ENCODE measurements at places on chromosomes 13 and 19. TPM values are rescaled to one million over a fixed set of nuclear protein-coding genes. Genes with fewer than 3 reads are reported as not detected.

The ZNF177 gene
- 1.1 TPM for total RNA-seq

The SAMD1 gene
- total RNA-seq = 13.8 TPM

The C2CD4C gene
- not detected for total RNA-seq

The OR7G2 gene
- not detected for total RNA-seq

The ZNF69 gene
- total RNA-seq = 10.1 TPM

The SULT2A1 gene
- total RNA-seq = not detected

The KLHL26 gene
- 10.2 TPM for total RNA-seq

The PABPC3 gene
- 0.08 TPM for total RNA-seq

The KLK1 gene
- total RNA-seq = not detected

The BEST2 gene
- not detected for total RNA-seq

The ERFL gene
- under 0.01 TPM for total RNA-seq

The PRPF31 gene
- 62.4 TPM for total RNA-seq

The B3GNT8 gene
- 0.60 TPM for total RNA-seq

The CD22 gene
- total RNA-seq = 0.70 TPM

The COX6B2 gene
- not detected for total RNA-seq

The ATXN8OS gene
- total RNA-seq = not detected

The ZNF625 gene
- total RNA-seq = 6.1 TPM

The GRIK5 gene
- not detected for total RNA-seq

The ICAM4 gene
- 0.82 TPM for total RNA-seq

The OPA3 gene
- total RNA-seq = 2.1 TPM

The PSENEN gene
- 2.9 TPM for total RNA-seq

The PDX1 gene
- total RNA-seq = not detected

The DMRTC2 gene
- not detected for total RNA-seq

The UBL3 gene
- 13.5 TPM for total RNA-seq

The TPTE2 gene
- not detected for total RNA-seq
